ENCODE measurements at places on chromosomes 2 and 18.

GRCh38 chr2:235406430-235406829, 87.4 kb upstream of the AGAP1 start:
- DNase-seq, result no peak

DNA sequence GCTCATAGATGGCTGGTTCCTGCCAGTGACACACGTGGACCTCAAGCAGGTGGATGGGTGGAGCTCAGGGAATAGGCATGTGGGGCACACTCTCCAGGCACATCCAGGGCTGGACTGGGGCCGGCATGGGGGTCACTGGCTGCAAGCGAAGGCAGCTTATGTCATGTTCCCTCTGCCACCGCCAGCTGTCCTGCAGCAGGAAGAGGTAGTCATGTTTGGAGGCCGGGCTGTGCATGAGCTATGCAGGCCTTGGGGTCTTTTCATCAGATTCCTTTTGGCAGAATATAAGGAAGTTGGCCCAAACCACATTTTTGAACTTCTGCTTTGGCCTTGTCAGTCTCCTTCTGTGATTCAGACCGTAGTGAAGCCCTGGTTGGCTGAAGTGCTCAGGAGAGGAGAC, 61.5 kb downstream of the AGAP1 start:
- no peak for DNase-seq

DNA sequence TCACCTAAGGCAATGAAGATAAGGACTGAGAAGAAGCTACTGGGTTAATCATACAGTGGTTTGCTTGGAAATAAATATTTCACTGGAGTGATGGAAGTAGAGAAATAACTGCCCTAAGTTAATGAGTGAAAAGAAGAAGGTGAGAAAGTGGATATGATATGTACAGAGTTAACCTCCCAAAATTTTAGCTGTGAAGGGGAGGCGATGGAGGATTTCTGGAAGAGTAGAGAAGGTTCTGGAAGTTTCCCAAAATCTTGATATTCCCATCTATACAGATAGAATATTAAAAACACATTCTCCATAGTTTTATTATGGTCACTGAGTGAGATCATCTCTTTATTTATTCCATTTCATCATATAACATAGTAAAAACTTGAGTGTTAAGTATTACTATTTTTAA, 296.6 kb upstream of the RGPD4 start:
- no peak for DNase-seq

DNA sequence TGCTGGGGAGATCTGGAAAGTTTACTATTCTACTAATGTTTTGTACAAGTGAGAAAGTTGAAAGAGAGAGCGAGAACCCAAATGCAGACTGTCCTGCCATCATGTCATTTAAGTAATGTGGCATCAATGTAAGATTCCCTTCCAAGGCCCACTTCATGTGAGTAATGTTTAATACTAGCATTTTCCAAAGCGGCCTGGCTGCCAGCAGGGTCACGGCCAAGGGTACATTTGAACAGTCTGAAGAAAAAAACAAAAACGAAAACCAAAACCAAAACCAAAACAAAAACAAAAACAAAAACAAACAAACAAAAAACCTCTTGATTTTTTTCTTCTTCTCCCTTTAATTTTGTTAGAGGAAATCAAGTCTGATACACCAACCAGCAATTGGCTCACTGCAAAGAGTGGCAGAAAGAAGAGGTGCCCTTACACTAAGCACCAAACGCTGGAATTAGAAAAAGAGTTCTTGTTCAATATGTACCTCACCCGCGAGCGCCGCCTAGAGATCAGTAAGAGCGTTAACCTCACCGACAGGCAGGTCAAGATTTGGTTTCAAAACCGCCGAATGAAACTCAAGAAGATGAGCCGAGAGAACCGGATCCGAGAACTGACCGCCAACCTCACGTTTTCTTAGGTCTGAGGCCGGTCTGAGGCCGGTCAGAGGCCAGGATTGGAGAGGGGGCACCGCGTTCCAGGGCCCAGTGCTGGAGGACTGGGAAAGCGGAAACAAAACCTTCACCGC, 2.2 kb downstream of the HOXD10 start:
- no peak for DNase-seq

DNA sequence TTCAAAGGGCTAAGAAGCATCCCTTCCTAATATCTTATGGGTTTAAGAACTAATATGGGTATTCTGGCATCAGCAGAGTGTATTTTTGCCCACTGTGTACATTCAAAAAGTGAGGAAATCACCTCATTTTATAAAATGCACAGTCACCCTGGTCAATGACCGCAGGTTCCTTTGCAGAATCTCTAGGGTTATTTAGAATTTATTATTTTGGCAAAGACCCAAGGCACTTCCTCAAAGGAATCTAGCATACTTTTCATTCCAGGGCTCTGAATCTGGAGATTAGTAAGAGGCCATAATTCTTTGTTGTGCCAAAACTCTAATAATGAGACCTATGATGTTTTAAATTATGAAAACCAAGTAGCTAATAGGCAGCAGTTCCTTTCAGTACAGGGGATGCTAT, 27.2 kb upstream of the CDH2 start:
- DNase-seq, result no peak

GRCh38 chr2:65407240-65407639, 25.2 kb downstream of the SPRED2 start:
- no peak for DNase-seq

- no peak for DNase-seq
Measured at GRCh38 chr18:48885266-48885923, 65.4 kb downstream of the SMAD7 start.

- DNase-seq, result no peak
Measured at GRCh38 chr2:145034511-145034910, 514.6 kb upstream of the ZEB2 start.

DNA sequence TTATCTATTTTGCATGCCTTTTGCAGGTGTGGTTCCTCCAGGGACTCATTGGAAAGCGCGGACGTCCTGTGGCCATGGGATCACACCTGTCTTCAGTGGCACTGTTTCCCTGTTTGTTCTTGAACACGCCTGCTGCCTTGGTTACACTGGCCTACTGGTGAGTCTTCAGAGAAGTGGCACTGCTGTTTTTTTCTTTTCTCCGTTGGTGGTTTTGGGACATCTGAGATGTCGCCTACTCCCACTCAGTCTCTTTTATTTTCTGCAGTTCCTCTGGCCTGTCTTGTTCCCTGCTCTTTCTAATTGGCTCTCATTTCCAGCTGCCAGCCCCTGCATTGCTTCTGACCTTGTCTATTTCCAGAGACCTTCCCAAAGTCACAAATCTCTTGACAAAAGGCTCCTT, 35.7 kb upstream of the POU3F3 start:
- DNase-seq, result no peak

DNA sequence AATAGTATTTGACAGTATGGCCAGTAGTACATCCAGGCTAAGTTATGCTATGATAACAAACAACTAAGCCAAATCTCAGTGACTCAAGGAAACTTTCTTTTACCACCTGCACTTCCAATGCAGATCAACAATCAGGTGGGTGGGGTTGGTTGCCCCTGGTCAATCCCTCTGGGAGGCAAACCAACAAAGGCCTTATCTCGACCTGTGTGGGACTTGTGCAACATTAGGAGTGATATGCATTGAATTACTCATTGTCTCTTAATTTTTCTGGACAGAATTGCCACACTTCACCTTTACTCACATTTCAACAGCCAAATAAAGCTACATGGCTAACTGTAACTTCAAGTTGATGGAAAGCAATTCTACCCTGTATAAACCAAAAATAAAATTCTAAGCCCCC, 1049.3 kb upstream of the CDH2 start:
- no peak for DNase-seq

GRCh38 chr2:235391921-235392615, 101.8 kb upstream of the AGAP1 start:
- DNase-seq, result no peak

- DNase-seq, result no peak
Measured at GRCh38 chr2:204576362-204576979, 31.2 kb downstream of the PARD3B start.

GRCh38 chr18:48230467-48231113, 178.6 kb downstream of the ZBTB7C start:
- no peak for DNase-seq

- DNase-seq, result no peak
Measured at GRCh38 chr2:130864830-130865800, 28.4 kb downstream of the ARHGEF4 start.

DNA sequence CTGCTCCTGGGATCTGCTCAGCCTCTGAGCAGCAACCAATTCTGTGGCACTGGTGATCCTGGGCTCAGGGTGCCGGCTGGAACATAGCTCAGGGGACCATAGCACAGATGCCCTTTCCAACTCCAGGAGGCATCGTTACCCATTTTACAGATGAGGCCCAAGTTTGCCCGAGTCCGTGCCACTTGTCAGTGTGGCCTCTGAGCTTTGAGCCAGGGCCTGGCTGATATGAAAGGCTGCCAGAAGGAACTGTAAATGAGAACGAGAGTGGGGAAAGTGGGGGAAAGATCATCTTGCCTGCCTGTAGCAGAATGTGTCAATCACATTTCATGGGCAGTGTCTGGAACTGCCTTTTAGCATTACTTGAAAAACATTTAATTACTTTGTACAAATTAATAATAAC, 23.3 kb upstream of the FOSL2 start:
- no peak for DNase-seq

- no peak for DNase-seq
Measured at GRCh38 chr2:8528863-8529262, 153.0 kb upstream of the ID2 start.

- peak; percentile 87 for DNase-seq
Measured at GRCh38 chr2:218395826-218396687, 3.6 kb upstream of the CTDSP1 start.

- no peak for DNase-seq
Measured at GRCh38 chr18:40013001-40013609, 1941.9 kb upstream of the PIK3C3 start.

DNA sequence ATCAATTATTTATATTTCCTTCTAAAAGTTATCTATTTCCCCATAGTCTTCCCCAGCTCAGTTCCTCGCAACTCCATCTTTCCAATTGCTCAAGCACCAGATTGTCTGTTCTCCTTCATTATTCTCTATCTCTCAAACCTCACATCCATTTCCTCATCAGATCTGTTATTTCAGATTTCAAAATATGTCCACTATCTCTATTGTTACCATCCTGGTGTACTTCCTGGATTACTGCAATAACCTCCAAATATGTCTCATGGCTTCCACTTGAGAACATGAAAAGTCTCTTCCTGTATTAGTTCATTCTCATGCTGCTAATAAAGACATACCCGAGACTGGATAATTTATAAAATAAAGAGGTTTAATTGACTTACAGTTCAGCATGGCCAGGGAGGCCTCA, 641.7 kb upstream of the ZEB2 start:
- DNase-seq, result no peak

DNA sequence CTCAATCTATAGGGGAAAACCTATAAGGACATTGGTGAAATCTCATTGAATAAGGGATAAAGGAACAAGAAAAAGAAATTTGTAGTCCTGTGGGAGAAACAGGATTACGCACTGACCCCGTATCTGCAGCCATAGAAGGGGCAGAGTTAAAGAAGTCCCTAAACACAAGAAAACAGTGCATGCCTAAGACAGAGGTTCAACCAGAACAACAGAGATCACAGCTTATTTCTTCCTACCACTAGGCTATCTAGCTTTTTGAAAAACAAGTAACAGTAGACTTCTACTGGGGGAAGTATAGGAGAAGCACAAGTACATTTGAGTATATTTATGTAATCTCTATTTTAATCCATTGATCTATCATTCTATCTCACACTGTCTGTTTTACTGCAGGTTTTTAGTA, 485.2 kb upstream of the REG3G start:
- DNase-seq, result no peak

- DNase-seq, result no peak
Measured at GRCh38 chr2:173993459-173993858, 28.3 kb upstream of the SP3 start.

- no peak for DNase-seq
Measured at GRCh38 chr2:3340144-3340543, 37.5 kb downstream of the EIPR1 start.

- no peak for DNase-seq
Measured at GRCh38 chr2:37262522-37262921, 31.1 kb downstream of the NDUFAF7 start.

- no peak for DNase-seq
Measured at GRCh38 chr2:32622570-32623310, 5.1 kb upstream of the TTC27 start.

Measured in stimulated activated CD8-positive, alpha-beta memory T cell treated with anti-CD3 and anti-CD28 coated beads, Interleukin-4, amount 100 ng/mL, for 1 hour (primary cell).